ENCODE measurements at places on chromosomes 16 and 17.

- peak; percentile 63 for DNase-seq
Observed at GRCh38 chr16:4768549-4769305, 1.8 kb upstream of the ZNF500 start.

DNA sequence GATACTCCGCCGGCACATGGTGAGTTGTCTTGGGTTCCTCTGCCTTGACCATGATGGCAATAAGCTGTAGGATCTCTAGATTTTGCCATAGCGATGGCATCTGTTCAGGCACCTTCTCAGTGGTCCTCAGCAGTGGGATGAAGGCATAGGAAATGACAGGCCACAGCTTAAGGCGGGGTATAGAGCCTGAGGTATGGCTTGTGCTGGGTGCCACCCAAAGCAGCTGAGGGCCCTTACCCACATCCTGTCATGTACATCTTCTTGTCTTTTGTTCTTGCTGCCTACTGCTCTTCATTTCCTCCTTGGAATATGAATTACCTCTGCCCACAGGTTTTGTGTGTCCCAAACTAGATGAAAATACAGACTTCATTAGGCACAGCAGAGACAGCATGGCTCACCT, 29.5 kb downstream of the KAT7 start:
- peak; percentile 23 for DNase-seq

GRCh38 chr16:88764913-88765349, 20.1 kb downstream of the PIEZO1 start:
- no peak for DNase-seq

- peak; percentile 72 for DNase-seq
Observed at GRCh38 chr17:77404812-77405581, 264.2 kb downstream of the SEC14L1 start.

- no peak for DNase-seq
Observed at GRCh38 chr17:50469208-50469605, 527 bp upstream of the CHAD start.

- no peak for DNase-seq
Observed at GRCh38 chr16:84774810-84775209, 45.0 kb upstream of the CRISPLD2 start.

All from stimulated activated CD8-positive, alpha-beta memory T cell treated with anti-CD3 and anti-CD28 coated beads, Interleukin-15, amount 100 ng/mL, for 1 hour (primary cell).